ENCODE measurements at places on chromosomes 6 and 20. TPM values are rescaled to one million over a fixed set of nuclear protein-coding genes. Genes with fewer than 3 reads are reported as not detected.

Gene PGC
- total RNA-seq, result not detected

Gene DPPA5
- not detected for total RNA-seq

Gene CBLN4
- not detected for total RNA-seq

Gene TMEM14C
- 81.1 TPM for total RNA-seq

Gene MANEA
- total RNA-seq, result 16.0 TPM

Gene BPIFB4
- not detected for total RNA-seq

Gene RIMS1
- not detected for total RNA-seq

Gene CCN2
- not detected for total RNA-seq

Gene AVP
- not detected for total RNA-seq

Gene LTB
- 50.5 TPM for total RNA-seq

All from activated naive CD4-positive, alpha-beta T cell treated with anti-CD3 and anti-CD28 coated beads for 36 hours (primary cell).